ENCODE measurements at places on chromosomes 2 and 18.

GRCh38 chr2:31770741-31771140 is 190.0 kb upstream of the SRD5A2 start:
- DNase-seq = no peak

- DNase-seq = no peak
Measured at GRCh38 chr2:15169326-15170069, 391.6 kb downstream of the NBAS start.

GRCh38 chr2:66185497-66186054 is 249.3 kb upstream of the MEIS1 start:
- DNase-seq = no peak

GRCh38 chr18:46253498-46253897 is 149.3 kb downstream of the HAUS1 start:
- no peak for DNase-seq

GRCh38 chr18:683531-683930 is 26.1 kb downstream of the TYMS start:
- no peak for DNase-seq

All from NCI-H187 (cell line).